ENCODE measurements at places on chromosomes 11 and 22. TPM values are rescaled to one million over a fixed set of nuclear protein-coding genes. Genes with fewer than 3 reads are reported as not detected.

DNA sequence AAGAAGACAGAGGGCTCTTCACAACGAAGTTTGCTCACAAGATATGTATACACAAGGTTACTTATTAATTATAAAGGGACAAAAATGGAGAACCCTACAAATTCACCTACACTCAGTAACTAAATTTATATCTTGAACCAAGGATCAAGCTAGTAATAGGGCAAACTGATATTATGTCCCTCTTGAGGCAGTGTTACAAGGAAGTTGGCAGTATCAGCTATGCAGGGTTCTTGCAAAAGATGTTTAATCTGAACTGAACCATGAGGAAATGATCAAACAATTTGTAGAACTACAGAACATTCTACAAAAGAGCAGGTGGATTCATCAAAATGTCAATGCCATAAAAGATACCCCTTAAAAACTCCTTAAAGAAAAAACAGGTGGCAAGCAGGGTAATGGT lies 10.7 kb downstream of the CADM1 start:
- no peak overlapping the region for H3K27ac ChIP-seq
- H3K4me3 ChIP-seq, result no peak overlapping the region
- no peaks in the 10 kb centered on the region for H3K27me3 ChIP-seq

LMO2 gene
- total RNA-seq, result 11.1 TPM

DCDC1 gene
- not detected for total RNA-seq

DNA sequence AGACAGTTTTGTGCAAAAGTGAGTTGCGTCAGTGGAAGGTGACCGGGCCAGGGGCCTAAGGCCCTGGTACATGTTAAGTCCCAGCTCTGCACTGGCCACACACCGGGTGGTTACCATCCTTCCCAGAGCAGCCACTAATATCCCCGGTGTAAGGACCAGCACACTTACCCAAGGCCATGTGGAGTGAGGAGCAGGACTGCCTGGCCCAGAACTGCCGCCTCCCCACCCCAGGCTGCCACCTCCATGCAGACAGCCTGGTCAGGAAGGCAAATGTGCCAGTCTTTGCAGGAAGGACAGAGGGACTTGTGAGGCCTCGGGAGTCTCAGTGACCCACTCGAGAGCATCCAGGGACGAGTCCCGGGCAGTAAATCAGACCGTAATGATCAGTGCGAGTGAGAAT lies 102.9 kb downstream of the MORC2 start:
- DNase-seq, result no peak
- no peaks in the 10 kb centered on the region for H3K36me3 ChIP-seq
- H3K4me1 ChIP-seq, result no peaks in the 10 kb centered on the region
- H3K4me3 ChIP-seq, result no peak overlapping the region
- no peaks in the 10 kb centered on the region for H3K27me3 ChIP-seq

OR5D18 gene
- total RNA-seq, result not detected

DNA sequence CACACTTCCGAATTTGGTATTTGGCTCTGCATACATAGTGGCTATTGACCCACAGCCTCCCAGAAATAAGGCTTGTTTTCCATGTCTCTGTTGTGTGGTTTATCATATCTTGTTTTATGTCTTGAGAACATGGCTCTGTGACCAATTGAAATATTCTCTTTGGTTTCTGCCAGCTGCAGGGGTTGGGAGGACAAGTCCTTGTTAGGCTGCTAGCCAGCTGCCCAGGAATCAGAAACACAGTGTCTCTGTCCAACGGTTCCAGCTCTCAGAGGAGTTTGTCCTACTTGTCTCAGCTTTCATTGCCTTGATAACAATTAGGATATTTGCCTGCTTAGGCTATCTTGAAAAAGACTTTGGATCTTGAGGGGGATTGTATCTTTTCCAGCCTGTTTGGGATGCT lies 6.0 kb upstream of the SLC7A4 start:
- DNase-seq, result peak; percentile 62
- H3K4me1 ChIP-seq, result peaks cover 18% of the 10 kb centered on the region
- peak overlapping the region; percentile 42 for H3K27ac ChIP-seq
- H3K4me3 ChIP-seq, result no peak overlapping the region
- H3K27me3 ChIP-seq, result no peaks in the 10 kb centered on the region
- H3K36me3 ChIP-seq, result peaks cover 18% of the 10 kb centered on the region

DNA sequence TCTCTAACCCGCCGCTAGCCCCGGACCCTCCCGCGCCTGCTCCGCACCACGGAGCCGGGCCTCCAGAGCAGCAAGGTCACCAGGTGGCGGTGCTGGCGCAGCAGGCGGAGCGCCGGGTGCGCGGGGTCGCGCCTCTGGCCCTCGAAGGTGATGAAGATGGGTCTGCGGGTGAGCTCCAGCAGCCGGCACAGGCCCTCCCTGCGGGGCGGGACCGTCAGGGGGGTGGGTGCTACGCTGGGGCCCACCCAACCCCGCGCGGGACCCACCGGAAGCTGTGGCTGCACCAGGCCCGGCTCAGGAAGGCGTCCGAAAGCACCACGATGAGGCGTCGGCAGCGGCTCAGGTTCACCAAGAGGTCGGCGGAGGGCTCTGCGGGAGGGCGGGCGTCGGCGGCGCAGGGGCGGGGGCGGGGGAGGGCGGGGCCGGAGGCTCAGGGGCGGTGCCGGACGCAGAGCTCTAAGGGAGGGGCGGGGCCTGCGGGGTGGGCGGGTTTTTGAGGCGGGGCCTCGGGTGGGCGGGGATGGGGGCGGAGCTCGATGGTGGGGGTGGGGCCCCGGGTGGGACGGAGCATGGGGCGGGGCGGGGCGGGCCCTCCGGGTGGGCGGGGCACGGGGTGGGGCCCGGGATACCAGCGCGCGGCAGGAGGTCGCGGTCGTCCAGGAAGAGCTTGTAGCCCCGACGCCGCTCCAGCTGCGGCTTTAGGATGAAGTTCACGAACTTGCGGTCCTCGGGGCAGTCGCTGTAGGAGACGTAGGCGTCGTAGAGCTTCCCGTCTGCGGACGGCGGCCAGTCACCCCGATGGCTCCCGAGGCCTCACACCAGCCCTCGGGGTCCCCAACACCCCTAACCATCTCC lies 7.8 kb downstream of the SIGIRR start:
- peak; percentile 85 for DNase-seq
- peak overlapping the region; percentile 74 for H3K4me3 ChIP-seq
- no peaks in the 10 kb centered on the region for H3K36me3 ChIP-seq
- H3K27me3 ChIP-seq, result no peaks in the 10 kb centered on the region
- peak overlapping the region; percentile 66 for H3K27ac ChIP-seq
- H3K4me1 ChIP-seq, result peaks cover 8% of the 10 kb centered on the region

DNA sequence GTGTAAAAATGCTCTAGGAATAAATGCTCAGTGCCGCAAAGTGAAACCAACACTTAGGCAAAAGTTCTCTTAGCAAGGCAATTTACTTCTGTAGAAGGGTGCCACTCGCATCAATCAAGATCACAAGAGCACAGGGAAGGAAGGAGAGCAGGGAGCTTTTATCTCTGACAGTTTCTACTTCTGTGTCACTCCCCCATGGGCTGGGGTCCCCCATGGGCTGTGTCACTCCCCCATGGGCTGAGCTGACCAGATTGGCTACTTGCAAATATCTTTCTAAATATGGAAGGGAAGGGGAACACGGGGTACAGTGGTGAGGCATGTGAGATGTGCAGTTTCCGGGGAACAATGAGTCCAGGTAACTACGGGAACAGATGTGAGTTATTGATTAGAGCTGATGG lies 397 bp downstream of the OR52N2 start:
- H3K4me3 ChIP-seq, result peak overlapping the region; percentile 58
- H3K27ac ChIP-seq, result no peak overlapping the region
- H3K27me3 ChIP-seq, result no peaks in the 10 kb centered on the region
- H3K4me1 ChIP-seq, result no peaks in the 10 kb centered on the region
- no peak for DNase-seq

DNA sequence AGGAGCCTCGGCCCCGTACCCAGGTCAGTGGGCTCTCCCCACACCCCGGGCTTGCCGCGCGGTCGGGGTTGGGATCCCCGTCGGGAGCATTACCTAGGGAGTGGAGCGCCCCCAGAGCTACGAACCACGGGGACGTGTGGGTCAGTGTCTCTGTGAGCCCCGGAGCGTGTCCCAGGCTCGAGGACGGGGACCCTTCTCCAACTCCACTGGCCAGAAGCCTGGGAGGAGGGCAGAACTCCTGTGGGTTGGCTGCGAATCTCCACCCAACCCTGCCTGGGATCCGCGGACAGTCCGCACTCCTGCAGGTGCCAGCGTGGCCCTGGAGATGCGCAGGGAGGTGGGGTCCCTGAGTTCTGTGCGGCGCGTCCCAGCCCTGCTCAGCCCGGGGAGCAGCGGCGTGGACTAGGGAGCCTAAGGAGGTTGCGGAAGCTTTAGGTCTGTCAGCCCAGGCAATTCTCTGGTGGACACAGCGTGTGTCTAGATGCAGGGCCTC lies 346 bp downstream of the PPFIBP2 start:
- H3K27me3 ChIP-seq, result no peaks in the 10 kb centered on the region
- peaks cover 31% of the 10 kb centered on the region for H3K4me1 ChIP-seq
- H3K27ac ChIP-seq, result peak overlapping the region; percentile 93
- DNase-seq, result peak; percentile 39

PNPLA3 gene
- total RNA-seq, result 0.38 TPM

DNA sequence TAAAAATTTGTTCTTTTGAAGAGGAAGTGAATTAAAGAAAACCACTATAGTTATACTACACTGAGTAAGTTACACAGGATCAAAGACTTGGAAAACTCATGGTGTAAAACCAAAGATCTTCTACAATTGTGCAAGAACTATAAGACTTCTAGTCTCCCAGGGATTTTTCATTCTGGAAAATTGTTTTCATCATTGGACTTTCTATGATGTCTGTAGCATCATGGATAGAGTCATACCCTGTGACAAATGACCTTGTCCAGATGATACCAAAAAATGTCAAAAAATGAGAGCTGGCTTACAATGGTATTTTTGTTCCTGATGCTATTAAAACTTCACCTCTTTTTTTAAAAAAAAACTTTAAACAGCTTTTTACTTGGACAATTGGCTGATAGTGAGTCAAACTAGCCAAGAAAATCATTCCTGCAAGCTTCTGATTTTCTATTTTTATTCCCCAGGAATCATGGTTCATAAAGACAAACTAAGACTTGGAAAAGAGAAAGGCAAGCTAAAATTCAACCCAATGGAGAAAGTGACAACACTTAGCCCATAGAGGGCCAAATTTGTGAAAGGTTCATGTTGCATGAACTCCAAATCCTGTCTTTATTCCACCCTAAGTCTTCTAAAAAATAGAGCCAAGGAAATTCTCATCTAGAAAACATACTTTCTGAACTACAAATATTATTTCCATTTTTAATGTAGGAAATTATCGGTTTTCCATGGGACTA lies 30.7 kb downstream of the ME3 start:
- H3K27me3 ChIP-seq, result no peaks in the 10 kb centered on the region
- H3K36me3 ChIP-seq, result no peaks in the 10 kb centered on the region
- no peak for DNase-seq
- no peak overlapping the region for H3K4me3 ChIP-seq
- H3K4me1 ChIP-seq, result no peaks in the 10 kb centered on the region

CD3D gene
- total RNA-seq, result 0.81 TPM

DNA sequence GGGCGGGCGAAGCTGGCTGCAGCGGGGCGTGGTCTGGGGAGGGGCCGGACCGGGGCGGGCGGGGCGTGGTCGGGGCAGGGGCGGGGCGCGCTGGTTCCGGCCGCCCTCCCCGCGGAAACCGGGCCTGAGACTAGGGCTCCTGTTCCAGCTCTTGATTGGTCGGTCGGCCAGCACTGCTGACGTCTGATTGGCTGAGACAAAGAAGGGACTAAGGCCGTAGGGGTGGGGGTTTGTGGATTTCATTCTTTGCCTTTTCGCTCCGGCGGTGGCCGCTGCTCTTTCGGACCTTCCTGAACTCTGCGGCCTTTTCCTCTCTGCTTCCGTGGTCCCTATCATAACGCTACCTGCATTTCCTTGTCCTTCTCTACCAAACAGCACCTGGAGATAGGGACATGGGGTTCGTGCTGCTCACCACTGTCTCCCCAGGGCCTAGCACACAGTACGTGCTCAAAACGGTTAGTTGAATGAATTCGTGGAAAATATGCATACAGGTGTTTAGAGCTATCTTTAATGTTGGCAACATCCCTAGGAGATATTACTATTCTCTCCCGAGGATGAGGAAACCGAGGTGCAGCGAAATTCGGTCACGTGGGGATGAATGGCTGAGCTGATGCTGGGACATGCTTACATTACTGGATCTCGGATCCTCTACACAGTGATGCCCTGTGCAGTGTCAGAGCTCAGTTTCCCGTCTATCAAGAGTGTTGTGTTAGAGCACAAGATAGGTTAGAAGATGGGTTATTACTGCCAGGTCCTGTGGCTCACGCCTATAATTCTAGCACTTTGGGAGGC lies 62.8 kb downstream of the NFAM1 start:
- no peaks in the 10 kb centered on the region for H3K36me3 ChIP-seq
- H3K27ac ChIP-seq, result no peak overlapping the region
- peaks cover 30% of the 10 kb centered on the region for H3K27me3 ChIP-seq
- H3K4me3 ChIP-seq, result peak overlapping the region; percentile 74
- DNase-seq, result peak; percentile 91
- H3K4me1 ChIP-seq, result peaks cover 14% of the 10 kb centered on the region

DNA sequence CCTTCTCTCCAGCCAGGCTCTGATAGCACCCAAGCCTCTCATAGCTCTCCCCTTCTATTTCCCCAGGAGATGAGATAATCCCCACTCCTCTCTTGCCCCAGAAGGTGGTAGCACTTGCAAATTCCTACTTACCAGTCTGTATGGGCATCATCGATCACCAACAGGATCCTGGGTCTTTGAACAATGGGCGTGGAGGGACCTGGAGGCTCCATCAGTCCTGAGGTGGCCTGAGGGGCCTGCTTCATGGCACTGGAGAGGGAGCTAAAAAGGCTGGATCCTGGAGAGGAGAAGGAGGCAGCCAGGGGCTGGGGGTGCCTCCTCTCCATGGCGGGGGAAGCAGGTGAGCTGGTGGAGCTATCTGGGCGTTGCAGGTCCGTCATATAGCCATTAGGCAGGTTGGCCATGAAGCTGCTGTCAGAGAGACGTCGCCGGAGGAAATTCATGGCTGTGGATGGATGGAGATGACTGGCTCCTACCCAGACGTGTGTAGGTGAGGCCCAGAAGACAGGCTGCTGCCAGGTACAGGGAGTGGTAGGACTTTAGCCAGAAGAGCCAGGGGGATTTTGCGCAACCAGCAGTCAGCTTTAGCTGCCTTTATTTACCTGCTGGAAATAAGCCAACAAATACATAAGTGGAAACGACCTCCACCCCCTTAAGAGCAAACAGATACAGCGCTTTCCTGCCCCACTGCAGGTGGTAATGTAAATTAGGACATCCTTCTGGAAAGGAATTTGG lies 51.8 kb downstream of the SYN3 start:
- DNase-seq, result no peak
- no peak overlapping the region for H3K27ac ChIP-seq
- H3K4me3 ChIP-seq, result no peak overlapping the region

Data from psoas muscle (tissue), 8 donors.